ENCODE measurements at places on chromosomes 11 and 22.

DNA sequence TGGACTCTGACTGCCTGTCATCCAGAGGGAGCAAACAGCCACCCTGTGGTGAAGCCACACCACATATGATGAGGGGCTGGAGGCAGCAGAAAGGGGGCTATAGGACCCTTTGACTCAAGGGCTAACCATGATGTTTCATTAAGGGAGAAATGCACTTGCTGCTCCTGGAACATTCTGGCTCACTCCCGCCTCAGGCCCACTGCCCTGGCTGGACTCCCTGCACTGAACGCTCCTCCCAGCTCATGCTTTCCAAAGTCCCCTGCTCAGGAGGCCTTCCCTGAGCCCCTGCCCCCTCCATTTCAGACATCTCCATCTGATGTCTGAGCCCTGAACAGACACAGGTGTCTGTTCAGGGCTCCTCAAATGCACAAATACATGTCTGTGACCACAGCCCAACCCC is 69.1 kb downstream of the CDKN1C start:
- no peaks in the 10 kb centered on the region for H3K27me3 ChIP-seq
- peaks cover 15% of the 10 kb centered on the region for H3K4me1 ChIP-seq

GRCh38 chr11:1498262-1498661 is 11.7 kb upstream of the MOB2 start:
- H3K27me3 ChIP-seq = no peaks in the 10 kb centered on the region
- no peak overlapping the region for H3K4me3 ChIP-seq
- H3K36me3 ChIP-seq = no peaks in the 10 kb centered on the region
- no peaks in the 10 kb centered on the region for H3K4me1 ChIP-seq
- DNase-seq = peak; percentile 6

GRCh38 chr11:86627776-86628455 is 44.5 kb downstream of the ME3 start:
- H3K4me3 ChIP-seq = no peak overlapping the region
- H3K27me3 ChIP-seq = no peaks in the 10 kb centered on the region
- DNase-seq = no peak
- no peaks in the 10 kb centered on the region for H3K36me3 ChIP-seq

DNA sequence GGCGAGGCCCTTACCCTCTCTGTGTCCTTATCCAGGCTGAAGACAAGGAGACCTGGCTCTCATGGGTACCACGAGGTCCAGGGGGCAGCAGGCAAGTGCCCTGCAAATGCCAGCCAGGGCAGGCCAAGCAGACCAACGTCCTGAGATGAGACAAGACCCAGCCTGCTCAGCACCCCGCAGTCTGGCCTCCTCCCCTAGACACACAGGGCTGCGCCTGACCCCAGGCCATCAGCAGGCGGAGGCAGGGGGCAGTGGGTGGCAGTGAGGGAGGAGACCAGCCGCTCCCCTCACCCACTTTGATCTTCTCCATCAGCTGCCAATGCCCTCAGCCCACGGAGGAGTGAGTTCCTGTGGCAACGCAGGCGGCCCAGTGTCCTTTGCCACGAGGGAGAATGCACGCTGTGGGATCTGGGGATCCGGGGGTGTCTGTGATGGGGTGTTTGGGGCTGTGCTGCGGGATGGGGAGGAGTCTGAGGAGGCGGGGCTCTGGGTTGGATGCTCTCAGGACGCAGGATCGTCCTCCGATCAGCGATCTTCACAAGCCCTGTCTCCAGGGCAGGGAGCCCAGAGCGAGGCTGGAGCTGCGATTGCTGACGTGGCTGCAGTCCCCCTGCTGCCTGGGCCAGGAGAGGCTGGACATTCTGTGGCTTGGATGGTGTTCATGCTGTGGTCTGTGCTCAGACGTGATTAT is 30.5 kb upstream of the PPARA start:
- H3K27ac ChIP-seq = peak overlapping the region; percentile 50
- peaks cover 38% of the 10 kb centered on the region for H3K4me1 ChIP-seq
- H3K27me3 ChIP-seq = no peaks in the 10 kb centered on the region
- no peak overlapping the region for H3K4me3 ChIP-seq
